ENCODE measurements at places on chromosomes 1 and 21.

DNA sequence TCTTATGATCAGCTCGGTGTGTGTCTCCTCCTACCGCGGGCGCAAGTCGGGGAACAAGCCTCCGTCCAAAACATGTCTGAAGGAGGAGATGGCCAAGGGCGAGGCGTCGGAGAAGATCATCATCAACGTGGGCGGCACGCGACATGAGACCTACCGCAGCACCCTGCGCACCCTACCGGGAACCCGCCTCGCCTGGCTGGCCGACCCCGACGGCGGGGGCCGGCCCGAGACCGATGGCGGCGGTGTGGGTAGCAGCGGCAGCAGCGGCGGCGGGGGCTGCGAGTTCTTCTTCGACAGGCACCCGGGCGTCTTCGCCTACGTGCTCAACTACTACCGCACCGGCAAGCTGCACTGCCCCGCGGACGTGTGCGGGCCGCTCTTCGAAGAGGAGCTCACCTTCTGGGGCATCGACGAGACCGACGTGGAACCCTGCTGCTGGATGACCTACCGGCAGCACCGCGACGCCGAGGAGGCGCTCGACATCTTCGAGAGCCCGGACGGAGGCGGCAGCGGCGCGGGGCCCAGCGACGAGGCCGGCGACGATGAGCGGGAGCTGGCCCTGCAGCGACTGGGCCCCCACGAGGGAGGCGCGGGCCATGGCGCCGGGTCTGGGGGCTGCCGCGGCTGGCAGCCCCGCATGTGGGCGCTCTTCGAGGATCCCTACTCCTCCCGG, 1.5 kb downstream of the KCNC4 start:
- no peak for DNase-seq

DNA sequence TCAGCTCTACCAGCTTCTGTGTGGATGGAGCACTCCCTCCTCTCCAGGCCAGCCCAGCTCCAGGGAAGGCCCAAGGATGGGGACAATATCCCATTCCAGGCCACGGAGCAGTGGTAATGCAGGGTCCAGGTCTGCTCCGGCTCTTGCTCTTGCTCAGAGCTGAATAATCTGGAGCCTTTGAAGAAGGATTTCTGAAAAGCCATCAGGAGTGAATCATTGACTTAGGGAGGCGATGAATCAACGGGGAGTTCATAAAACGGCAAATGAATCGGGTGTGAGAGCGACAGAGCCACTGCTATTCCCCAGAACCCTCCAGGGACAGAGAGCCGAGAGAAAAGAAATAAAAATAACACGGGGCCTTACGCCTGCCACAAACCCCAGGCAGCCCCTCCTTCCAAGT, 7.7 kb downstream of the POU3F1 start:
- DNase-seq: no peak

GRCh38 chr1:218401441-218401997, 56.4 kb downstream of the TGFB2 start:
- no peak for DNase-seq

GRCh38 chr1:10457875-10458274, 8.0 kb downstream of the CORT start:
- DNase-seq: no peak

GRCh38 chr1:67304023-67304422, 3.6 kb upstream of the IL12RB2 start:
- no peak for DNase-seq

Measured in CD4-positive, alpha-beta T cell treated with Interleukin-4 for 1 hour (primary cell).